ENCODE measurements at places on chromosomes 11 and 22.

- no peak for DNase-seq
Measured at GRCh38 chr11:5123802-5124521, 14.2 kb downstream of the OR52A5 start.

GRCh38 chr11:66371627-66372415 is at the start of gene SLC29A2:
Gene SLC29A2 (minus strand): TSS chr11:66371760. CDS start chr11:66371591, 169 bp downstream.
- DNase-seq: peak; percentile 44

- no peak for DNase-seq
Measured at GRCh38 chr11:65903068-65903481, 2.9 kb upstream of the FOSL1 start.

DNA sequence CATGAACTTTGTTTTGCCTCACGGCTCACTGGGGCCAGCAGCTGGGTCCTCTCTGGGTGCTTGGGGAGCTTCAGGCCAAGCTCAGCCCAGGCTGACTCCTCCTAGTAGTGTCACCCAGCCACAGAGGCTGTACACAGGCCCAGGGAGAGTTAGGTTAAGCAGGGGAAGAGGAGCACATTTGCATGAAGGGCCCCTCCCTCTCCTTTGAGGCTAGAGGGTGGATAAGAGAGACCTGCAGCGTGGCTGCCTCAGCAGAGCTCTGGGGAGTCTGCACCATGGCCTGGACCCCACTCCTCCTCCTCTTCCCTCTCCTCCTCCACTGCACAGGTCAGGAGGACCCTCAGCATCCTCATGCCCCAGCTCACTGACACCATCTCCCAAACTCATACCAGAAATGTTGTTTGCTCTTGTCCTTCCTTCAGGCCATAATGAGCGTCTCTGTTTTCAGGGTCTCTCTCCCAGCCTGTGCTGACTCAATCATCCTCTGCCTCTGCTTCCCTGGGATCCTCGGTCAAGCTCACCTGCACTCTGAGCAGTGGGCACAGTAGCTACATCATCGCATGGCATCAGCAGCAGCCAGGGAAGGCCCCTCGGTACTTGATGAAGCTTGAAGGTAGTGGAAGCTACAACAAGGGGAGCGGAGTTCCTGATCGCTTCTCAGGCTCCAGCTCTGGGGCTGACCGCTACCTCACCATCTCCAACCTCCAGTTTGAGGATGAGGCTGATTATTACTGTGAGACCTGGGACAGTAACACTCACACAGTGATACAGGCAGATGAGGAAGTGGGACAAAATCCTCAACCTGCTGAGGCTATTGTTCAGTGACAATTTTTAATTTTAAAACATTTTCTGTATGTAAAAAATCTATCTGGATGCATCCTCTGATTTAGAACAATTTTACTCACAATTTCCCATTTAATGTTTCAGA is 82.4 kb upstream of the VPREB1 start:
- DNase-seq: no peak

- peak; percentile 47 for DNase-seq
Measured at GRCh38 chr11:2928605-2929530, at the start of gene PHLDA2. Gene PHLDA2 (minus strand): TSS chr11:2929420. CDS start chr11:2929364, 56 bp downstream.

DNA sequence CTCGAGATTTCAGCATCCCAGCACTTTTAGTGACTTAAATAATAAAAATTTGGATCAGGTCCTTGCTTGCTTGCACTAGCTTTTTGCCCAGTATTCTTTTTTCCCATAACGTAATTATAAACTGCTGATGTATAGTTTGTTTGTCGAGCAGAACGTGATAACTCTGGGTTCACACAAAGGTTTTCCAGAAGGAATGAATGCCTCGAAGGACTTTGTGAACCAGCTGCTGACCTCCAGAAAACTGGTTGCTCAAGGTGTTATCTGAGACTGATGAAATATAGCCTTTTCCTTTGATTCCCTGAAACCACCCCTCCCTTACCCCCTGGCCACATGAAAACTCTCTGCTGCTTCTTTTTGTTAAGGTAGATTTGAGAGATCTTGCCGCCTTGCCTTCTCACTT is 229.1 kb upstream of the CARD18 start:
- no peak for DNase-seq

DNA sequence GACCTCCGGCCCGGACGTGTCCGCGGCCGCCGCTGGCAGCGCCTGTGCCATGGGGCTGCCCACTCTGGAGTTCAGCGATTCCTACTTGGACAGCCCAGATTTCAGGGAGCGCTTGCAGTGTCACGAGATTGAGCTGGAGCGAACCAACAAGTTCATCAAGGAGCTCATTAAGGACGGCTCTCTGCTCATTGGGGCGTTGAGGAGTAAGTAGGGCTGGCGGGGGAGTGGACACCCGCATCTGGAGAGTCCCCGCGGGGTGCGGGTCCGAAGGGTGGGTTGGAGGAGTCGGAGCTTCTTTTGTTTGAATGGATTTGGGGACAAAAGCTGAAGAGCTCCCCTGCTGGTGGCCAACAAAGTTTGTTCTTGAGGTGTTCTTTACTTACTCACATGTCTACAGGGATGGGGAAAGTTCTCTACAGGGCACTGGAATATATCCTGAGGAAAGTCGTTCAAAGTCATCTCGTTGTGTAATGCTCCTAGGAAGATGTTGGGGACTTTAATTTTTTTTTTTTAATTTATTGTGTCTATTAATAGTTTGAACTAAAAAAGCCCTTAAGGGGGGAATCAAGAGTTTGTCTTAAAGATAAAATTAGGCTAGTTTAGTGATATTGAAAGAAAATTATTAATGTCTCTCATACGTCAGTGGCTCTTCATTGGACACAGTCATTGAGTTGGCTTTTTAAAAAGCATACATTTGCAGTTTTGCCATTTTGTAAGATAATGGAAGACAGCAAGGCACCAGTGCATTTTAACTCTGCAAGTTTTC is 725 bp downstream of the ARHGAP42 start:
- DNase-seq: no peak

- DNase-seq: no peak
Measured at GRCh38 chr11:119491753-119492510, 69.0 kb upstream of the THY1 start.

DNA sequence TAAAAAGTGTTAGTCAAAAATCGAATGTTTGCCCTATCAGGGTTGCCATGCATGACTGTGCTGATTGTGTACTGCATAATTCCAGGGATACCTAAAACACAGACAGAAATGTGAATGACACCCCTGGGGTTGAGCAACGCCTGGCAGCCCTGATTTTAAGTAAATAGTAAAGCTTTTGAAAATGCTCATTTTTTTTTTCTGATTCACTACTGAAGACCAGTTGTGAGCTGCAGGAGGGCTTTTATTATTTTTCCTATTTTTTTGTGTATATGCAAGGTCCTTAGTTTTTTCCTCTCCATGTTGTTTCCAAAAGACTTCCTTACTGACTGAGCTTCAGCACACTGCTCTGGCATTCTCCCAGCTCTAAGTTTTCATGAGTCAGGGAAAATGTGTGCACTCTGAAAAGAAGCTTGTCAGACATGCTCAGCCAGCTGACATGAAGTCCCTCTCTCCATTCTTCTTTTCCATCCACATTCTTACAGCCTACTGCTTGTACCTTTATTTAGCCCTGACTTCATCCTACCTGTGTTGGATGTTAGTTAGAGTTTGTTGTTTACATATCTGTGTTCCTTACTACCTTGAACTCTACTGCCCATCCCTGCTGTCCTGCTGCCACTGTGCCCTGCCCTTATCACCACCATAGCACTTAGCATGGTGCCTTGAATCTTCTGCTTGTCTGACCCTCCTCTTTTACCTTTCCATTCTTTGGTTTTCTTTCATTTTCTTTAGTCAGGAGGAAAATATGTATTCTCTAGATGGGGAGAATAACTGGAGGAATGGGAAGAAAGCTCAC is 79.5 kb downstream of the HORMAD2 start:
- DNase-seq: no peak

- DNase-seq: no peak
Measured at GRCh38 chr22:36343720-36344105, 44.1 kb downstream of the MYH9 start.

GRCh38 chr11:63574856-63575602 is 11.8 kb upstream of the PLAAT2 start:
- DNase-seq: no peak

- no peak for DNase-seq
Measured at GRCh38 chr22:35555946-35556547, 15.4 kb downstream of the RASD2 start.

DNA sequence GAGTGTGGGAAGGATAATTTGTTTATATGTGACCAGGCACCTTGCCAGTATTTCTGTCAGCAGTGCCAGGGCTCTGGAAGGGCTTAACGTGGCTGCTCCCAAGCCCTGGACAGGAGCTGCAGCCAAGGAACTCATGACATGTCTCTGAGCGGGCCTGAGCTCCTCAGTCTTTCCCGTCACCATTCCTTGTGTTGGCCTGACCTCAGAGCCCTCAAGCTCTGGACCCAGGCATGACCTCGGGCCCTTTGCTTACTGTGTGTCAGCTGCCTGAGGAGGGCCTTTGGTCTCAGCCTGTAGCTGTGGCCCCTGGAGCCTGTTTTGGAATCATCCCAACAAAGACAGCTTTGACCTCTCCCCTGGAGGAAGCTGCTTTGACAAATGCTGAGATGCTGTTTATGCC is 264.1 kb upstream of the PLET1 start:
- DNase-seq: no peak

DNA sequence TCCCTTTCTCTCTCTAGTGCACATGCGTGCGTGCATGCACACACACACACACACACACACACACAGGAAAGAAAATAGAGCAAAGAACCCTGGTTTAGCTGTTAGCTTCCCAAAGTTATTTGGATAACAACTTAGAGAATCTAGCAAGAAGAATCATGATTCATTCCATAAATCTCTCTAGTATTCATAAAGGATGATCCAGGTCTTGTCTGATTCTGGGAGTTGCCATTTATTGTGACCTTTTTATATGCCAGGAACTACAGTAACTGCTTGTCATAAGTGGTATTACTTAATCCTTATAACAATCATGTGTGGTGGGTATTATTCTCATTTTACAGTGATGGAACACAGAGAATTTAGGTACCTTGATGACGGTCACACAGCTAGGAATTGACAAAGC is 141.5 kb upstream of the MTMR2 start:
- DNase-seq: no peak

- DNase-seq: no peak
Measured at GRCh38 chr22:50044485-50045118, 13.5 kb downstream of the TTLL8 start.

DNA sequence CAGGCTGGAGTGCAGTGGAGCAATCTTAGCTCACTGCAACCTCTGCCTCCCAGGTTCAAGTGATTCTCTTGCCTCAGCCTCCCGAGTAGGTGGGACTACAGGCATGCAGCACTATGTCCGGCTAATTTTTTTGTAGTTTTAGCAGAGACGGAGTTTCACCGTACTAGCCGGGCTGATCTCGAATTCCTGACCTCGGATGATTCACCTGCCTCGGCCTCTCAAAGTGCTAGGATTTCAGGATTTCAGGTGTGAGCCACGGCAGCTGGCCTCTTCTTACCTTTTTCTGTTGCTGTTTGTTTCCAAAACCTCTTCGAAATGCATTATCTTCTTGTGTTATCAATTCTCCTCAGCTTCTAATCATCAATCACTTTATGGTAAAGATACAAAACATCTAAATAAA is 22.1 kb upstream of the TMEM135 start:
- no peak for DNase-seq

DNA sequence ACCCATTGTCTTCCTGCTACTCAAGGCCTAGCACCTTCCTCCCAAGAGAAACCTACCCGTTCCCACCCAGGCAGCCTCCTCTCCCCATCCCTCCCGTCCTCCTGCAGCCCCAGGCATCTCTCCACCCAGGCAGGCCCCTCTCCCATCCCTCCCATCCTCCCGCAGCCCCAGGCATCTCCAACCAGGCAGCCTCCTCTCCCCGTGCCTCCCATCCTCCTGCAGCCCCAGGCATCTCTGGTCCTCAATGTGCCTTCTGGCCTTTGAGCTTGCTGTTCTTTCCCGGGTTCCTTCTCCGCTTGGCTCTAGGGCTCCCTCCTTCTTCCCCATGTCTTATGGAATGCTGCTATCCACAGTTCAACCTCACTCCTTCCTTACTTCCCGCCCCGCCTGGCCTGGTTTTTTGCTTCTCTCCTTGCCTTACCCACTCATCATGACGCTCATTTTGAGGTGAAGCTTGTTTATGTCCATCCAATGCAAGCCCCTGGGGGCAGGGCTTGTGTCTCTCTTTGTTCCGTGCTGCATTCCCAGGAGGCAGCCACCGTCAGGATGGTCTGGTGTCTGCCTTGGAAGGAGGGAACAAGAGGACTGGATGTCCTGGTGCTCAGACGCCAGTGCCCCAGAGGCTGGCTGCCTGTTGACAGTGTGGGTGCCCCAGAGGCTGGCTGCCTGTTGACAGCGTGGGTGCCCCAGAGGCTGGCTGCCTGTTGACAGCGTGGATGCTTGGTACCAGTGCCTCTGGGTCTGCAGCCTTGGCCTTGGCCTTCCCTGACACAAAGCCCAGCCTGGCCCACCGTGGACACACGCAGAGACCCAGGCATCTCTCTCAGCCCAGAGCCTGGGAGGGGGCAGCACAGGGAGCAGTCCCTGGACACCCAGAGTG is 815.7 kb downstream of the BRD1 start:
- no peak for DNase-seq

DNA sequence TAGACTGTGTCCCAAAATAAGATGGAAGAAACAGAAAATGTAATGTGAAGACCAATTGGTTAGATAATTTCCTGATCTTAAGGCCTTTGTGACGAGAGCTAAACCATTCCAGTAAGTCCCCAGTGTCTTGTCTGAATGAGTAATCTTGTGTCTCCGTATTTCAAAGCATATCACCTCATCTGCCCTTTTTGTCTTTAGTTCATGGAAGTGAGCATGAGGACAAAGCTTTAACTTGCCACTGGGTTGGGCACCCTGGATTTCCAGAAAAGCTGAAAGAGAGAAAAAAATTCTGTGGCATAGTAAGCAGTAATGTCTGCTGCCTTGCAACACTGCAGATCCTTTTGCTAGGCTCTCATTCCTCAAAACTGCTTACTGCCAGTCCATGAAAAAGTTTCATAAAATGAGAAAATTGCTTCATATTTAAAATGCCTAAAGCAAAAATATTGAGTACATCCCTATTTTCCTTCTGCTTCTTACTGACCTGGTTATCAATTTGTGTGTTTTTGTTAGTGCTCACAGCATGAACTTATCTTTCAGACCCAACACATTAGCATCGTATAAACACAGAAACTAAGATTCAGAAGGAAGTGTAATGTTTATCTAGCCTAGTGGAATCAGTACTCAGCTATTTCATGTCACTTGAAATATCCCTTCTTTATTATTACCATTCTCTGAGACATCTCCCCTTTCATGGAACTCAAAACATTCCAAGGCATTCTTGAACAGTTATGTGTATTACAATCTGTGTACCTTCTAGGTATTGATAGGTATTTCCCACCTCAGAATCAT is 5.3 kb downstream of the CASP12 start:
- no peak for DNase-seq

DNA sequence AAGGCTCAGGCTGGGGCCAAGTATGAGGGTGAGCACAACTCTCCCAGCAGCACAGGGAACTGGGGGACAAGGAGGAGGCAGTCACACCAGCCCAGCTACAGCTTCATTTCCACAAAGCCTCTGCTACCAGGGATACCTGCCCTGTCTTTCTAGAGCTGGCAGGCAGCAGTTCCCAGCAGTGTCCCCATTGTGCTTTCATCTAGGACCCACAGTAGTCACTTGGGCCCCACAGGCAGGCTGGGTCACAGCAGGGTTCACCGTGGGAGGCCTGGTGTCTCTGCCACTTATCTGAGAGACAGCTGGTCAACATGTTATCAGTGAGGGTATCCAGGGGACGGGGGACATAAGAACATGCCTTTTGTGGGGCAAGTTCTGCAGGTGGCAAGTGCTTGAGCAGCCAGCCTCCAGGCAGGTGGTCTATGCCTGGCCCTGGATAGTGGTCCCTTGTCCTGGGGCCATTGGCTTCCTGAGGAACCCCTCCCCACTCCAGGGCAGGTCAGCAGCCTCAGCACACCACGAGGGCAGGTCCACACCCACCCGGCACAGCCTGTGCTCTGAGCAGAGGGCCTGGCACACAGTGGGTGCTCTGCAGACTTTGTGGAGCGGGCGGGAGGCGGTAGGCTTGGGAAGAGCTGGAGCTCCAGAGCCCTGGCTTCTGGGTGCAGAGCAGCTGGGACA is 29.9 kb downstream of the GNAZ start:
- no peak for DNase-seq

Measured in activated T-helper 1 cell treated with anti-CD3 and anti-CD28 coated beads, Interleukin-2, amount 50 U/mL, for 16 hours (primary cell).